CD8-positive, alpha-beta memory T cell (primary cell): ENCODE measurements at places on chromosomes 4 and X. TPM values are rescaled to one million over a fixed set of nuclear protein-coding genes. Genes with fewer than 3 reads are reported as not detected.

Gene PGAM4
- 1.2 TPM for total RNA-seq

Gene CASP6
- 14.9 TPM for total RNA-seq

Gene ARMCX4
- total RNA-seq: 3.9 TPM

Gene CT47B1
- not detected for total RNA-seq

DNA sequence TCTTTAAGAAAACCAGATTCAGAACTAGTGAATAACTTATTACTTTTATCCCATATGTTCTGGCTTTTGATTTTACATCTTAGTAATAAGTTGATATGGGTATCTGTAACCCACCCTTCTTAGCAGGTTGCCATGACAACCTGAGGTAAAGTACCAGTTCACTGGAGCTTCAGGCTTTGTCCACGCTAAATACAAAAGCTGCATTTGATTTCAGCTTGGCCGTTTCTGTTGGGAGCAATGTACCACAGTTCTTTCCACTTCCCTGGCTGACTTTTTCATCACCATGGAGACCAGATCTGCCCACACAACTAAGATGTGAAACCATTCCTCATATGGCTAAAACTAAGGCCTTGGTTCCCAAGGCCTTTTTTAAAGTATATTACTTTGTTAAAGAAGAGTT is 26.1 kb downstream of the KLHL34 start:
- no peak for DNase-seq

GRCh38 chr4:183353557-183353956 is 31.3 kb upstream of the CLDN24 start:
- DNase-seq: no peak

DNA sequence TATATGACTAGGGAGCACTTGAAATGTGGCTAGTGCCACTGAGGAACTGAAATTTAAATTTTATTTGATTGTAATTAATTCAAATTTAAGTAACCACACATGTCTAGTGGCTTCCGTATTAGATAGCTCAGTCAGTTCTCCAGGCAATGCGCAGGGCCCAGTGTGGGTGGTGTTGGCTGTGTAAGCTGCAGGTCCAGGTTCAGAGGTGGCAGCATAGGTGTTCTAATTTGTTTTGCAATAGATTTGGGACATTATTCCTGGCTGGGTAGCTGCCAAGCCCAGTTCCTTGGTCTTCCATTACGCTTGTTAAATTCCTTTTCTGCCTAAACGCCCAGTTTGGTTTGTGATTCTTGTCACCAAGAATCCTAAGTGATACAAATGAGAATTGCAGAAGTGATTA is 79.5 kb downstream of the FAM184B start:
- no peak for DNase-seq

GRCh38 chrX:49042581-49043219 is 457 bp downstream of the TFE3 start:
- no peak for DNase-seq

GRCh38 chr4:124854968-124855367 is 142.4 kb upstream of the ANKRD50 start:
- no peak for DNase-seq

DNA sequence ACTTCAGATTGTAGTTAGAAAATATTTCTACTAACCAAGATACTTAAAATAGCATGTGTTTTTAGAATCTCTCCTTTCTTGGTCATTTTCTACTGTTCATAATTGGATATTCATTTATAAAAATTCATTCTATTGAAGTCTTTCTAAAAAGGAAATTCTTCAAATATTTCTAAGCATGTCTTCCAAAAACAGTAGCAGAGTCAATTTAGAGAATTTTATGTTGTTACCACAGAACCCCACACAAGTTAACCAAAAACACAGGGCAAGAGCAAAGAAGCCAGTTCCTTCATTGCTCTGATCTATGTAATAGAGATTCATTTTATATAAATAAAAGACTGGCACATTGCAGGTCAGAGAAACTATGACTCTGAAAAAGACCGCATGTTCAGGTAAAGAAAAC is 345.1 kb upstream of the PITX2 start:
- no peak for DNase-seq

- DNase-seq: no peak
These were observed 50.4 kb downstream of the SHROOM3 start for GRCh38 chr4:76485450-76485849.

DNA sequence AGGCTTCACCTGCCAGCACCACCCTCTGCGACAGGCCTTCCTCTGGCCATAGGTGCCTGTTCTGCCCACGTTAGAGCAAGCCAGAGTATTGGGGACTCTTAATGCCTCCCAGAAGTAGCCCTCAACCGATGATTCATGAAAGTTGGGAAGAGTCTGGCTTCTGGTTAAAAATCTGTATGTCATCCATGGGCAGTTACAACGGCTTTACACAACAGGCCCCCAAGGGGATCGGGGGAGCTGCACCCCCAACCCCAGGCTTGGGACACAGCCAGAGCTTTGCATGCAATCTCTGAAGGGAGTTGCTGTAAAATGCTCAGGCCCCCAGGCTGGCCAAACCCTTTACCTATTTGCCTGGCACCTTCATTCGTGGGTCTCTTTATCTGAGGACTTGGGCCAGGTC is 5.4 kb upstream of the CYTL1 start:
- no peak for DNase-seq

GRCh38 chr4:6641971-6642320 is 1.5 kb downstream of the MRFAP1 start:
- DNase-seq: no peak
